ENCODE measurements at places on chromosomes 2 and 18.

- no peak for DNase-seq
These were observed 5.3 kb upstream of the POMC start for GRCh38 chr2:25173719-25174118.

GRCh38 chr2:201130524-201131186 is 14.7 kb downstream of the CFLAR start:
- DNase-seq: no peak

DNA sequence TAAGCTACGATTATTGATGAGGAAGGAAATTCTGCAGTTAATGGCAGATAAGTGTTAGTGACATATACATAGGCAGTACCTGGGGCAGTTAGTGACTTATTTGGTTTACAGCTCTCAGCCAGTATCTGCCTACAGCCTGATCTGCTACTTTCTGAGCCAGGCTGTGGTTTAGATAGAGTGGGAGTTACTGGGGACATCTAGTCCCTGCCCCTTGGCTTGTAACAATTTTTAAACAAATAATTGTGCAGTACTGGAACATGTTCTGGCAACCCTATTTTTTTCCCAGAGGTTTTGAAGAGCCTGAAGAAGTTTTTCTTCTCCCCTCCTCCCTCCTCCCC is 2.3 kb downstream of the KIF5C start:
- DNase-seq: no peak

GRCh38 chr2:47503481-47504070 is 100.6 kb downstream of the MSH2 start:
- no peak for DNase-seq

GRCh38 chr2:1865716-1866234 is 121.5 kb upstream of the PXDN start:
- no peak for DNase-seq

Measured in activated CD4-positive, CD25-positive, alpha-beta regulatory T cell treated with anti-CD3 and anti-CD28 coated beads, Interleukin-2, amount 50 U/mL, for 72 hours (primary cell).